GM04504 (cell line): ENCODE measurements at places on chromosomes 12 and 14.

DNA sequence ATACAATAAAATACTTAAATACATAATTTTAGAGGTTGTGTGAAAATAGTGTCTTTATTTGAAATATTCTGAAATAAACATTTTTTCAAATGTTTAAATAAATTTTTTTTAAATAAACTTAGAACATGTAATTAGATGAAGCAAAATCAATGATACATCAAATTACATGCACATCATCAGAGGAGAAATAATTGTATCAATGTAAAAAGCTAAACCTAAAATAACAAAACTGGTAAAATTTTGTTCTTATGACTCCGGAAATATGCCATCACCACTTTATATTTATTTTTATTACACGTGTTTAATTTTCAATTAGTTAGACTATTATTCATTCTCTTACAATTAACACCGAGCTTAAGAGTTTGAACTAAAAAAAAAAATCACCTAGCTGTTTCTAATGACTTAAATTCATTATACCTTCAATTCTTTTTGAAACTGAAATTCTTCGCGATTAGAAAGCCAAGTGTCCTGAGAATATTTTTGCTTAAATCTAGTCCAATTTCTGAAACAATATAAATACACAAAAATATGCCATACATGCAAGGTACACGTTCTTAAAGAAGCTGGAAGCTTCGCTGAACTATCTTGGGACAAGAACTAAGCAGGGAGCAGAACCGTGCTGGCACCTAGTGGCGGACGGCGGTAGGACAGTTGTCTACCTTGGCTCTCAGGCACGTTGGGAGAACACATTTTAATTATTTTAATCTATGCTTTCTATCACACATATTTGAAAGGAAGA lies 230.5 kb downstream of the SLC25A21 start:
- DNase-seq, result no peak

GRCh38 chr12:58774731-58775130 lies 145.6 kb downstream of the LRIG3 start:
- no peak for DNase-seq

DNA sequence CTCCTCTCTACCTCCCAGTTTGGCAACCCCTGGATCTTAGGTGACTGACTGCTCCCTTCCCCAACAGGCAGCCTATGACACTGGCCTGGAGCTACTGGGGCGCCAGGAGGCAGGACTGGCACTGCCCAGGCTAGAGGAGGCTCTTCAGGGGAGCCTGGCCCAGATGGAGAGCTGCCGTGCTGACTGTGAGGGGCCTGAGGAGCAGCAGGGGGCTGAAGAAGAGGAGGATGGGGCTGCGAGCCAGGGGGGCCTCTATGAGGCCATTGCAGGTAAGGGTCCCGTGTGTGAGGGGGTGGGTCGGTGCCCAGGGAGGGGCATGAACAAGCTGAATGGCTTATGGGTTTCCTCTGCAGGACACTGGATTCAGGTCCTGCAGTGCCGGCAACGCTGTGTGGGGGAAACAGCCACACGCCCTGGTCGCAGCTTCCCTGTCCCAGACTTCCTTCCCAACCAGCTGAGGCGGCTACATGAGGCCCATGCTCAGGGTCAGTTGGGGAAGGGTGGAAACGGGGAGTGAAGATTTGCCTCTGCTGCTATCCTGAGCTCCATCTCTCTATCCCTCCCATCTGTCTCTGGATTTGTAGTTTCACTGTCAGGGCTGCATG lies 2.2 kb downstream of the P3H3 start:
- DNase-seq, result no peak

GRCh38 chr12:110367181-110367864 lies 36.2 kb downstream of the ANAPC7 start:
- no peak for DNase-seq

- DNase-seq, result no peak
Measured at GRCh38 chr12:115468087-115468510, 784.1 kb upstream of the TBX3 start.

DNA sequence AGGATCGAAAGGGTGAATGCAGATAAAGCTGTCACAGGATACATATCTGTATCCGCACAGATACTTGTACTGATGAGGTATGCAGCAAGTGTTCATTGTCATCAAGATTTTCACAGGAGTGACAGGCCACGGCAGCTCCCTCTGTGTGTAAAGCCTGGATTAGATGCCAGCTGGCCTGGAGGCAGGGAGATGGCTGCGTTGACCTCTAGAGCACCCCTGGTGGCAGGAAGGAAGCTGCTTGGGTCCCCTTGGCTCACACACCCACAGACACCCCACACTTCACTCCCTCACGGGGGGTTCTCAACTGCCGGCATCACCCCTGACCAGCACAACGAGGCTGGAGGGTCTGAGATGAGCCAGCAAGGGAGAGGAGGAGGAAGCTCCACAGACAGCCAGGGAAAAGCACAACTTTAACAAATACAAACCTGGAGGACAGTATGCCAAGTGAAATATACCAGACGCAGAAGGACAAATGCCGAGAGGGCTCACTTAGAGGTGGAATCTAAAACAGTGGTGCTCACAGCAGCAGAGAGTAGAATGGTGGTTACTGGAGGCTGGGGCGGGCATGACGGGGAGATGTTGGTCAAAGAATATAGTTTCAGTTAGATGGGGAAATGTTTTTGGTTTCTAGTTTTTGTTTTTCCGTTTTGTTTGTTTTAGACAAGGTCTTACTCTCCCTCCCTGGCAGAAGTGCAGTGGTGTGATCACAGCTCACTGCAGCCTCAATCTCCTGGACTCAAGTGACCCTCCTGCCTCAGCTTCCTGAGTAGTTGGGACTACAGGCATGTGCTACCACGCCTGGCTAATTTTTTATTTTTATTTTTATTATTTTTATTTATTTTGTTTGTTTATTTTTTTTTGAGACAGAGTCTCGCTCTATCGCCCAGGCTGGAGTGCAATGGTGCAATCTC lies 45.7 kb downstream of the TEAD4 start:
- no peak for DNase-seq

DNA sequence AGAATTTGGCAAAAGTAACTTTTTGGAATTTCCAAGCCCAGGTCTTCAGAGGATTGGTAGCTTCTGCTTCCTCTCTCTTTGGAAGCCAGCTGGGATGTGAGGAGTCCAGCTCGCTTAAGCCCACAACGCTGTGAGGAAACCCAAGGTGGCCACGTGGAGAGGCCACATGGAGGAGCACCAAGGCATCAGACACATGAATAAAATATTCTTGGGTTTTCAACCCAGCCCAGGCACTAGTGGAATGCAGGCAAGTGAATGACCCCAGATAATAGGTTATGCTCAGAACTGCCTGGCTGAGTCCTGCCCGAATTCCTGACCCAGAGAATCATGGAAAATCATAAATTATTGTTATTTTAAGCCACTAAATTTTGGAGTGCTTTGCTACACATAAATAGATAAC lies 119.7 kb upstream of the PARP11 start:
- DNase-seq, result no peak

DNA sequence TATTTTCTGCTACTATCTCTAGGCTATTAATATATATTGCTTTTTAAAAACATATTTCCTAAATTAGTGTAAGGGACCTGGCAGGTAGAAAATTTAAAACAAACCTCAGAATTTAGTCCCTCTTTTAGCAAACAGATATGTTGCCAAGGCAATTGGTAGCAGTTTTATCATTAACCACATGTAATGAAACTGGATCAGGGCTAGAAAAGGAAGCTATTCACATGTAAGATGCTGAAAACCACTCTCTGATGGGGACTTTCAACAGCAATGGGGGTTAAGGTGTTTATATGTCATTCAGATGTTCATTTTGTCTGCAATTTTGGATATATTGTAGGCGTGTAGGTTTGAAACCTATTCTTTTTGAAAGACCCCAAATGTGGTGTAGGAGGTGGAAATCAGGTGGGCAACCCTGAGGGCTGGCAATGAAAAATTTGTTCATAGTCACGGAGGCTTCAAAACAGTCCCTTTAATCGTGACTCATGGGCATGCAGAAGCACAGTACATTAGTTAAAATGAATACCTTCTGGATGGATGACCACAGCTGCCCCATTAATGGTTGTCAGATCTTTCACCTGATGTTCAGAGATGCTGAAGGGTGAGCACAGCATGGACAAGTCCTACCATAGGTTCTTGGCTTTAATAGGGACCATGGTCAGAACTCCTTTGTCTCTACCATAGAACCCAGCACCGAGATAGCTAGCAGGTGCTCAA lies 5.9 kb upstream of the PKP2 start:
- DNase-seq, result no peak

DNA sequence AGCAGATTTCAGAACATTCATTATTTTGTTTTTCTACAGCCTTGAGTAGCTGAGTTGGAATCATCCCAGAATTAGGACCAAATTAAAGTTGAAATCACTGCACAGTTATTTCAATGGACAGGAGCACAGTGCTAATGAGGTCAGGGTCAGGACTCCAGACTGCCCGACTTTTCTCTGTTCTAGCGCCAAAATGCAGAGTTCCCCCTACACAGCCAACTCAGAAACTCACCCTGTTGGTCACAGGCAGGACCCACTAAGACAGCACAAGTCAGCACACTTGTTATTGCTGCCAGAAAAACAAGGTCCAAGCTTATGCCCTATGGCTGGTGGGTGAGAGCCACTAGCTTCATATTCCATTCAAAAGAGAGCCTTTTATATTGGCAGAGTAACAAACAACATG lies 198.1 kb upstream of the KRR1 start:
- no peak for DNase-seq

DNA sequence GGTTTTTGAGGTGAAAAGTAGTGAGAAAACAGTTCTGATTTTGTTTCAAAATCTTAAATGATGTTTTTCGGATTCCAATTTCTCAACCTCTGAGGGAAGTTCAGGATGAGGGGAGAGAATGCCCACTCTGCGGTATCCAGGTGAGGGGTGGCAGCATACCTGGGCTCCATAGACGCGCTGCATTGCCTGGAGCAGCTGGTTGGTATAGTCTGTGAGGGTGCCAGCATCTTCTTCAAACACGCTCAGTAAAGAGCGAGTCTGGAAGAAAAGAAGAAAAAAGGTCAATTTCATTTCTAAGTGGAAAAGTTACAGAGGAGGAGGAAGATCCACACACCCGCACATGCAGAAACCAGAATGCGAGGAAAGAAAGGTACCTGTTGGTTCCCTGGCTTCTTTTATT lies 7.0 kb downstream of the APPL2 start:
- no peak for DNase-seq

GRCh38 chr12:122018457-122018856 lies 3.2 kb upstream of the BCL7A start:
- no peak for DNase-seq

DNA sequence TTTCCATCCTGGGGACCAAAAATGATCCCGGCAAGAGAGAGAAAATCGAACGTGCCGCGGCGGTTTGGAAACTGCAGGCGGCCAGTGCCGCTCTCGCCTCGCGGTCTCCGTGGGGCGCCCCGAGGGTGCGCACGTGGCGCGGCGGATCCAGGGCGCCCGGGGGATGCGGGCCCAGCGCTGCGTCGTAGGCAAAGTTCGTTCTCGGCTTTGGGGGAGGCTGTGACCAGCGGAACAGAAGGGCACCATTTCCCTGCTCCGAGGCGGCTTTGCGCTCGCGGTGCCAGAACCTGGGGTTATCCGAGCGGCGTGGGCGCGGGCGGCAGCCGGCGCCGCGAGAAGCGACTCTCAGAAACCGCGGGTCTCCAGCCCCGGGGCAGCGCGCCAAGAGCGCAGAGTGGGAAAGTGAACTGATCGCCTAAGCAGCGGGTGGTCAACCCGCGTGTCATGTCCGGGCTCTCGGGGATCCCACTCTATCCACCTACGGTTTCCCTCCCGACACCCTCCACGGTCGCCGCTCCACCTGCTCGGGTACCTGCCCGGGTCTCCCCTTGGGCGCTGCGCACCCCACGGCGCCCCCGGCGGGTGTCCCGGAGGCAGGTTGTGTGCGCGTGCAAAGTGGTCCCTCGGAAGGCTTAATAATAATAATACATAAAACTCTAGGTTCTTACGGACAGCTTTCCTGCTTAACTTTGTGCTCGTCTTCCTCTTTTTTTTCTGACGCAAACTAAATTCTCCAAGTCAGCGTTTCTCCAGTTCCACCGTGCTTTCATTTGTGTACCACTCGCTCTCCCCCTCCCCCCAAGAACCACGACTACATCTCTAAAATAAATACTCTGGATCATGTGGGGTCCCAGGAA lies 1.2 kb downstream of the ESRRB start:
- no peak for DNase-seq

GRCh38 chr14:100065111-100065871 lies at the start of gene EVL:
EVL (plus strand) TSS chr14:100065422; CDS start chr14:100065501, 79 bp downstream.
- DNase-seq, result no peak

- no peak for DNase-seq
Measured at GRCh38 chr14:103535081-103535890, 6.3 kb downstream of the TRMT61A start.

DNA sequence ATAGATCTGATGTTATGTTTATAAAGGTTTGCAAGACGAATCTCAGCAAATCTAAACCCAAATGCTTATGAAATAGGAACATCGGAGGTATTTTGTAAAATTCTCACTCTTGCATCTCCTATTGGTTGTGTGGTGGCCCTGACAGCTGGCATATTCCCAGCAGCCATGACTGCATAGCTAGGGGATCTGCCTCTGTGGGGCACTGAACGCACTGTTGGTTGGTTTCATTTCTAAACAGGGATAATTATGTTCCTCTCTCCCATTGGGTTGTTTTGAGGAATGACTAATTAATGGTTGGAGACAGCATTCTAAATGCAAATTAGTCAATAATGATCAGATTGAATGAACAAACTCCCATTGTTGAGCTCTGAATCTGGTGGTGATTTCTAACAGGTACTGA lies 2.7 kb upstream of the BEST3 start:
- DNase-seq, result no peak

GRCh38 chr12:131986910-131987309 lies 37.2 kb downstream of the EP400 start:
- DNase-seq, result no peak

DNA sequence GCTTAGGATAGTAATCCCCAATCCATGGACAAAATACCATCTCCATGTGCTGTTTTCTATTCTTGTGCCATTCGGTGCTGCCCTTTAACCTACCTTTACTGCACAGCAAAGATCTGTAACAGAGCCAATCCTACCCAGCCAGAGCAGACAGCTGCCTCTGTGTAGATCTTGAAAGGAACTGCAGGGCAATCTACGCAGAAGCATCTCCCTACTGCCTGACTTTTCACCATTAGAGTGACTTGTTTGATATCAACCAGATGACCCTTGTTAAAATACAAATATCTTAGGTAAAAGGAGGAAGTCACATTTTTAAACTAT lies 33.9 kb upstream of the PPM1A start:
- no peak for DNase-seq

DNA sequence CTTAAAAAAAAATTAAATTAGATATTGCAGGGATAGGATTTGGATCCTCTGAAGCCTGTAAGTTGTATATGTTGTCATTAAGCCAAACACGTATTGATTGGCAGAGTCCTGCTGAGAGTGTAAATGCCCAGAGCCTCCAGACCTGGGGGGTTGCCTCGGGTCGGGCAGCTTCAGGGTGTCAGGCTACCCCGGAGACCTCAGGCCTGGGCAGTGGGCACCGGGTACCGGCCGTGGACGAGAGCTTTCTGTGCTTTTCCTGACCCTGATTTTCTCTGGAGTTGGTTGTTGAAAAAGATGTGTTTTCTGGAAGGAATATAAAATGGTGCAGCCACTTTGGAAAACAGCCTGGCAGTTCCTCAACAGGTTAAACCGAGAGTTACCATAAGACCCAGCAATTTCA lies 96.1 kb downstream of the DNAH10 start:
- DNase-seq, result no peak

- no peak for DNase-seq
Measured at GRCh38 chr12:15227004-15227679, 5.9 kb upstream of the RERG start.
